ENCODE measurements at places on chromosomes 1 and 21.

DNA sequence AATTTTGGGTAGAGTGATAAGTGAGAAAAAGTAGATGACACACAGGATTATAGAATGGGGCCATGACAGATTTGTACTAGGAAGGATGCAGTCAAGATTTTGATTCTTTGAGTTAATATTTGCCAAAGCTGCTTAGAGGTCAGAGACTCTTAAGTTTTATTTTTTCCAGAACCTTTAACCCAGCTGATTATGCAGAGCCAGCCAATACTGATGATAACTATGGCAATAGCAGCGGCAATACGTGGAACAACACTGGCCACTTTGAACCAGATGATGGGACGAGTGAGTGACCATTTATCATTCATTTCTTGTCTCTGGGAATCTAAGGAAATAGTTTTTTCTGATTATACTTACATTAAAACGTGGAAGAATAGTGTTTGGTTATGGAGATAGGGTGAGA is 16.1 kb downstream of the UBAP2L start:
- no peak for DNase-seq

DNA sequence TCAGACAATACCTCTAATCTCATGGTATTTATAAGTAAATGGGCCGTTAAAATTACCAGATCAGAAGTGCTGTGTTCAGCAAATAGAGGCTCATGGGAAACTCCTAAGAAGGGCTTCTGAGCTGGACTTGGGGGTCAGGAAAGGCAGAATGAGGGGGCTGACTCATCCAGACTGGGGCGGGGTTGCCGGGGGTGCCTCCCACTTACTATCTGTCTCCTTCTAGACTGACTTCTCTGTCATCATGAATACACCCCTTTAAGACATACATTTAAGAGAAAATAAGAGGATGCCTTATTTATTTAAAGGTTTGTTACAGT is 96.0 kb upstream of the ERRFI1 start:
- no peak for DNase-seq

DNA sequence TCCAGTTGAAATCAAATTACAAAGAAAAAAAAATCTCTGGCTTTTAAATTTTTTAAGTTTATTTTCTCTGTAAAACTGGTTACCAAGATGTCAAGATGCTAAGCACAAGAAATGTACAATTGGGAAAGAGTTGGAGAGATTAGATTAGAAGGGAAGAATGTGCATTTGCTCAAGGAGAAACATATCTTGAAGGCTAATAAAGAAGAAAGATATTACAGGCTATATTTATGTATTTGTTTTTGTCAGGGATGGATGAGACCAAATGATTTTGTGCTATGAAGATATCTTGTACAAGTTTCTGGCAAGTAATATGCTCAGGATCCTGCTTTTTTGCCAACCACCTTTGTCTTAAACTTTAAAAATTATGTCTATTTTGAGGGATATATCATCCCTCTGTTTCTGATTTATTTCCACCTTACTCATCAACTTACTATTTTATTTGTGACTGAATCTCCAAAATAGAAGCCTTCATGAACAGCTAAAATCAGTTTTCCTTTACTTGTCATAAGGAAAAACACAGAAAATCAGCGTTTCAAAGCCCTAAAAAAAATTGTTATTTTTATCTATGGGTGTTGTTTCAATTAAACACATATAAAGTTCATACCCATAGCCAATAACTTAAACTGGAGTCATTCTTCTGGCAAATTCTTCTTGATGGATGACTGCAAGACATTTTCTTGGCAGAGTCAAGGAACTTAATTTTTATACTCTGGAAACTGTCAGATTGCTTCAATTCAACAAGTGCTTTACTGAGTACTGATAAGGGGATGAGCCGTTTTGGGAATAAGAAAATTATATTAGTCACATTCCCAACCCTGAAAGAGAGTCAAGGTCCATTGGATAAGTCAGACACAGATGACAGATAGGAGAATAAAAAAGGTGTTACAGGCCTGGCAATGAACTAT is 141.8 kb downstream of the CTH start:
- no peak for DNase-seq

- DNase-seq = no peak
These were observed 1.0 kb downstream of the BTG2 start for GRCh38 chr1:203306089-203306964.

DNA sequence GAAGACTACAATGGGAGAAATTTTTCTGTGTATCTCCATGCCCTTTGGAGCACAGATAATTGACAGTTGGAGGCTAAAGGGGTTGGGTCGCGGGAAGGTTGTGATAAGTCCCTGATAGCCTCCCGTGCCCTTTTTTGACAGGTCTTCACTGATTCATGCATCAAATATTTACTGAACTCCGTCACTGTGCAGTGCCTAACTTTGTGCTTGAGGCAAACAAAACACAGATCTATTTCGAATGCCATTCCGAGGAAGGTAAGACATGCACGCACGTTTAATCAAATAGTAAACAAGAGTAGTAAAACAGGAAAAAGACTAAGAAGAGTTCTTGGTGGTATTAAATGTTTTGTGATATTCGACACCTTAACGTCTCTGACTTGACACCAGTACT is 494 bp upstream of the PIP5K1A start:
- no peak for DNase-seq

DNA sequence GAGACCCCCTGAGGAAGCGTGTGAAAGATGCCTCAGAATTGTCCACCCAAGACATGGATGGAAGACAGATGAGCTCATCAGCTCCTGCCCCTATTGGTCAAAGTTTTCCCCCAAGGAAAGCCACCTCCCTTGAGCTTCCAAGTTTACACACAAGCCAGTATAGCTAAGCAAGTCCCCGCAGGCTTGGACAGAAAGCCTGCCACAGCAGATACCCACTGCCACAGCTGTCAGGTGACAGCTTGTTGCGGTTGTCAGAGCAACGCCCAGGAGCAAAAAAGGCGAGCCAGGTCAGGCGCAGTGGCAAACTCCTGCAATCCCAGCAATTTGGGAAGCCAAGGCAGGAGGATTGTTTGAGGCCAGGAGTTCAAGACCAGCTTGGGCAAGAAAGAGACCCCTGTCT is 60.9 kb upstream of the IFNAR2 start:
- no peak for DNase-seq
